ENCODE measurements at places on chromosomes 4 and X. TPM values are rescaled to one million over a fixed set of nuclear protein-coding genes. Genes with fewer than 3 reads are reported as not detected.

GRCh38 chr4:3521621-3522325, 10.4 kb downstream of the LRPAP1 start:
- no peak overlapping the region for H3K4me3 ChIP-seq
- H3K4me1 ChIP-seq: no peaks in the 10 kb centered on the region
- no peaks in the 10 kb centered on the region for H3K27me3 ChIP-seq
- no peak for DNase-seq

DNA sequence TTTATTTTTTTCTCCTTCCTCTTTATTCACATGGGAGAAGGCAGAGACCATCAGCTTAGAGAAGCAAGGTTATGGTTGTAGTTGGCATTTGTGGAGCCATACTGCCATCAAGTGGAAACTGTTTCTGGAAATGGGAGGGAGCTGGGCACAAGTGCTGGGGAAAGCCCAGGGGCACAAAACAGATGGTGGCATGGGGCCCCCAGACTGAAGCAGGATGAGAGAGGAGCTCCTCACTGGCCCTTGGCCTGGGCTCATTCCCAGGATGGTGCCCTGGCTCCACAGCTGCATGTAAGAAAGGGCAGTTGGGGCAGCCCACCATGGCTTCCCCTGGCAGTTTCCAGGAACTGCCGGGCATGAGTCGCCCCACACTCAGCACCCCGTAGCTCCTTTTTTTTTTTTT, 59.2 kb downstream of the NBDY start:
- H3K4me3 ChIP-seq: no peak overlapping the region
- H3K27me3 ChIP-seq: no peaks in the 10 kb centered on the region
- H3K4me1 ChIP-seq: no peaks in the 10 kb centered on the region
- H3K36me3 ChIP-seq: no peaks in the 10 kb centered on the region
- no peak overlapping the region for H3K27ac ChIP-seq
- DNase-seq: no peak

GRCh38 chrX:41145920-41146608, 60.8 kb downstream of the USP9X start:
- DNase-seq: peak; percentile 91
- H3K4me1 ChIP-seq: peaks cover 18% of the 10 kb centered on the region
- H3K4me3 ChIP-seq: no peak overlapping the region
- peaks cover 27% of the 10 kb centered on the region for H3K36me3 ChIP-seq
- peak overlapping the region; percentile 25 for H3K27ac ChIP-seq

- peak overlapping the region; percentile 60 for H3K27ac ChIP-seq
- no peaks in the 10 kb centered on the region for H3K36me3 ChIP-seq
- DNase-seq: peak; percentile 84
- H3K4me1 ChIP-seq: peaks cover 16% of the 10 kb centered on the region
Observed at GRCh38 chr4:61555789-61556188, 355.7 kb downstream of the ADGRL3 start.

DNA sequence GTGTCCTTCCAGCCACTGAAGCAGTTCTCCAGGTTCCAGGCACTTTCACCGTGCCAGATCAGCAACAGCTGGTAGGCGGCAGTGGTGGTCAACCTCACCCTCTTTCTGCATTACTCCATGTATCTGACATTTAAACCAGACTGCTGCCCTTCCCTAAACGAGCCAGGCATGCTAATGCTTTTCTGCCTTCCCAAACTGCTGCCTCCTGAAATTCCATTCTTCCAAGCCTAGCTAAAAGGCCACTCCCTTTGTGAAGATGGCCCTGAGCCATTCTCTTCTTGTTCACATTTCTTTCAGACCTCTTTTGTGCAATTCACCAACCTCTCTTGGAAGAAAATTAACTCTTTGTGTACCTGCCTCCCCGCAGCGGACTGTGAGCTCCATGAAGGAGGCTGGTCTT, 73.7 kb downstream of the CHST7 start:
- peaks cover 7% of the 10 kb centered on the region for H3K4me1 ChIP-seq
- no peaks in the 10 kb centered on the region for H3K27me3 ChIP-seq
- no peak for DNase-seq
- H3K4me3 ChIP-seq: no peak overlapping the region
- H3K36me3 ChIP-seq: no peaks in the 10 kb centered on the region

DNA sequence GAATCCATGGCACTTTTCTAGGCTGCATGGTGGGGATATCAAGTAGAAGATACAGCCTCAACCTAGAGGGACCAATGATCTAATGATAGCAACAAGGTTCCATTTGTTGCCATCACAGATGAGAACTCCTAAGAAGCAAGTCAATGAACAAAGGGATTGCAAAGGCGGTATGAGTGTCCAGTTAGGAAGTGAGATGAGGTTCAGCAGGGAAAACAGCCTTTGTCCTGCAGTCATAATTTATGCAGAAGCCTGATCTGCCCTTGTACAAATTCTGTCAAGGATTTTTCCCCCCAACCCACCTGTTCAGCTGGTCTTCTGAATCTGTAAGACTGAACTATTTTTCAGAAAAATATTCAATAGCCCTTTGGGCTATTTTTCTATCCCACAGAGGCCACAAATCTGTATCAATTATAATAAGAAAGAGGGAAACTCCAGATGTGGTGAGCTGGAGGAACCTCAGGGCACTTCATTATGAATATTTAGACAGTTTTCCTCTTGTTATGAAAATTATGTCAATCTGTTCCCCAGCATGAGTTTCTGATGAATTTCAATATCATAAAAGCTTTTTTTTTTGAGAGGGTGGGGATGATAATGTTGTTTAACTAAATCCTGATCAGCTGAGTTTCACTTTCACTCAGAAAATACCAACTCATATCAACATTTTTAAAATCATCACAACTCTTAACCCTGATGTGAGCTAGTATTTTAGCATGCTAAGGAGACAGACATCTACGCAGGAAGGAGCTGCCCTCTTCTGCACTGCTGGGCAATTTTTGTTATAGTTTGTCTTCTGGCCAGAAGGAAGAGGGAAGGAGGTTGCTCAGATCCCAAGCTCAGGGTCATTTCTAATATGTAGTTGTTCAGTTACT, 127.2 kb upstream of the MAP3K15 start:
- H3K27me3 ChIP-seq: no peaks in the 10 kb centered on the region
- no peak overlapping the region for H3K4me3 ChIP-seq
- H3K27ac ChIP-seq: no peak overlapping the region
- no peaks in the 10 kb centered on the region for H3K36me3 ChIP-seq
- no peak for DNase-seq

- DNase-seq: no peak
- H3K4me3 ChIP-seq: no peak overlapping the region
- H3K4me1 ChIP-seq: peaks cover 5% of the 10 kb centered on the region
- no peak overlapping the region for H3K27ac ChIP-seq
Observed at GRCh38 chr4:102599455-102599854, 98.3 kb downstream of the NFKB1 start.

GRCh38 chrX:72621625-72622485, 49.2 kb upstream of the HDAC8 start:
- peak overlapping the region; percentile 84 for H3K27ac ChIP-seq
- peak; percentile 53 for DNase-seq

GRCh38 chr4:20839957-20840356, 139.7 kb downstream of the PACRGL start:
- peaks cover 5% of the 10 kb centered on the region for H3K4me1 ChIP-seq
- H3K27me3 ChIP-seq: no peaks in the 10 kb centered on the region
- no peak overlapping the region for H3K4me3 ChIP-seq
- no peak overlapping the region for H3K27ac ChIP-seq
- peak; percentile 77 for DNase-seq
- no peaks in the 10 kb centered on the region for H3K36me3 ChIP-seq

DNA sequence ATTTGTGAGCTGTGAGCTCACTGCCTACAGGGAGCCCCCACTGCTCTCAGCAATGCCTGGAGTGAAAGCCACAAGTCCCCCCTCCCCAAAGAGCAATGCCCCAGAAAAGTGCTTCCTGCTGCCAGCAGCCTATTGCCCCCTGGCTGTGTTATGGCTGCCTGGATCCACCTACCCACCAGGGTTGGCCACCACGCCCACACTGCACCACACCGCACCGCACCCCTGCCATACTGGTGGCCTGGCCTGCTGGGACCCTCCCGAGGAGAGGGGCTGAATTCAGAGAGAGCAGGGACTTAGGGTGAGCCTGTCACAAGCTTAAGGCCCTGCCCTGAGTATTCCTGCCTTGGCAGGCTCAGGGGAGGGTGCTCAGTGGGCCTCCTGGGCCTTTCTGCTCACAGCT, 4.3 kb downstream of the CFAP99 start:
- H3K27me3 ChIP-seq: peaks cover 31% of the 10 kb centered on the region
- no peak overlapping the region for H3K4me3 ChIP-seq
- DNase-seq: no peak
- no peak overlapping the region for H3K27ac ChIP-seq

GRCh38 chr4:70670332-70671014, 4.2 kb upstream of the JCHAIN start:
- no peaks in the 10 kb centered on the region for H3K4me1 ChIP-seq
- H3K4me3 ChIP-seq: no peak overlapping the region
- DNase-seq: peak; percentile 55
- no peaks in the 10 kb centered on the region for H3K36me3 ChIP-seq

GRCh38 chr4:115790812-115791211, 677.4 kb upstream of the NDST4 start:
- DNase-seq: no peak
- H3K4me1 ChIP-seq: no peaks in the 10 kb centered on the region
- H3K4me3 ChIP-seq: no peak overlapping the region
- H3K36me3 ChIP-seq: no peaks in the 10 kb centered on the region
- no peak overlapping the region for H3K27ac ChIP-seq

DNA sequence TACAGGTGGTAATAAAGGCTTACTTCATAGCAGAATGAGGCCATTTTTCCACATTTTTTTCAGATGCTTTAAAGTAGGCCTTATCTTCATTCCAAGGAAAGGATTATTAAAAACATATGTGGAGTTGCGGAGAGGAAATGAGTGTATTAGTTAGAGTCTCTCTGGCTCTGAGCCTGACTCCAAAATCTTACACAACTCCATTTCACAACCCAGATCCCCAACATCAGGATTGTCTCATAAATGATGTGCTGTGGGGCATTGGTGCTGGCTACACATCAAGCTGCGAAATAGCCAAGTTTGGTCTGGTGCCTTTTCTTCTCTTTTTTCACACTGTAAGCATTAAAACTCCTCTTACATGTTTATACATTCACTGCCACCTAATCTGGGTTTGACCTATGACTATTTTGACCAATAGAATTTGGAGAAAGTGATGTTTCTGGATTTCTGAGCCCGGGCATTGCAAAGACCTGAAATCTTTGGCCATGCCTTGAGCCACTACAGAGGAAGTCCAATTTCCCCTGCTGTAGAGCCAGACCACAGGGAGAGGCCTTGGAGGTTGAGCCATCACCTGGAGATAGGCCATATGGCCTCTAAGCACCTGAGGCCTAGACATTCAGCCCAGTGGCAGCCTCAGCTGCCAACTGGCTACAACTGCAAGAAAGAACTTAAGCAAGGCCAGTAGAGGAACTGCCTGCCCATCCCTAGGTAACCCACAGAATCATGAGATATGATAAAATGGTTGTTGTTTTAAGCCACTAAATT, 16.7 kb upstream of the SOD3 start:
- no peak overlapping the region for H3K4me3 ChIP-seq
- no peaks in the 10 kb centered on the region for H3K27me3 ChIP-seq
- peak overlapping the region; percentile 56 for H3K27ac ChIP-seq
- H3K36me3 ChIP-seq: no peaks in the 10 kb centered on the region
- peaks cover 18% of the 10 kb centered on the region for H3K4me1 ChIP-seq

GRCh38 chrX:77820091-77820727, 34.2 kb upstream of the ATRX start:
- DNase-seq: no peak
- no peak overlapping the region for H3K27ac ChIP-seq
- H3K36me3 ChIP-seq: no peaks in the 10 kb centered on the region
- H3K27me3 ChIP-seq: no peaks in the 10 kb centered on the region
- no peak overlapping the region for H3K4me3 ChIP-seq
- H3K4me1 ChIP-seq: no peaks in the 10 kb centered on the region

GRCh38 chrX:152733261-152733975, at the start of the genes CSAG1 and MAGEA12:
Gene CSAG1, minus strand, starts transcription at chrX:152733721. Its CDS starts 1,261 bp downstream, at chrX:152732460.
Gene MAGEA12, plus strand, starts transcription at chrX:152733757. Its CDS starts 2,405 bp downstream, at chrX:152736162.
- no peaks in the 10 kb centered on the region for H3K4me1 ChIP-seq
- H3K36me3 ChIP-seq: no peaks in the 10 kb centered on the region
- no peak within 1 kb of the TSS for H3K27ac ChIP-seq

DNA sequence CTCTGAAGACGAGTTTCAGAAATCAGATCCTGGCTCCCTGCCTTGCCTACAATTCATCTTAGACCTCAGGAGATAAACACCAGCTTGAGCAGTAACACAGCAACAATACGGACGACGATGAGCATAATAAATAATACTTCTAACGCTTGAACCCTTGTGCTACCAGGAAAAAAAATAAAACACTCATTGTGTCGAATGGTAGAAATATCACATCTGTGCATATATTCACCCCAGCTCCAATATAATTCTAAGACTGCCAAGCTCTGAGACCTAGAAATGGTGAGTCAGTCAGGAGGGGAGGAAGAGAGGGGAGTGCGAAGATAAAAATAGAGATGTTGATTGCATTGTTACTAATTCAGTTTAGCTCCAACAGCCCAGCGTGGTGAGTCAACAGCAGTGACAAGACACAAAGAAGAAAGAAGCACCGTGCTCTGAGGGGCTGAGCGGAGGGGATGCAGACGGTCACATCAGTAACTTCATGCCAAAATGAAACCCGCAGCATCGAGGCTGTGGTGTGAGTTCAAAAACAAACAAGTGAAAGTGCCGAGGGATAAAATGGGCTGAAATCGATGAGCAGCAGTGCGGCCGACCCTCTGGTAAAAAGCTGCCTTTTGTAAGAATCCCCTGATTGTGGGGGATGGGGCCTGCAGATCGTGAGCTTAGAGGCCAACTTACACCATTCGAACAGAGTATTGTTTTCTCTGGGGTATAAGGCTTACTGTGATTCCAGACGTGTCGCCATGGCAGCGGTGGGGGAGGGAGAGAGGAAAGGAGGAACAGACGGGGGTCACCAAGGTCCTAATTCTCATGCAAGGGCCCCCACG, 150.4 kb downstream of the MGST2 start:
- H3K4me3 ChIP-seq: peak overlapping the region; percentile 69
- peaks cover 25% of the 10 kb centered on the region for H3K4me1 ChIP-seq
- H3K27ac ChIP-seq: peak overlapping the region; percentile 71
- no peaks in the 10 kb centered on the region for H3K27me3 ChIP-seq

- H3K36me3 ChIP-seq: no peaks in the 10 kb centered on the region
- H3K4me1 ChIP-seq: peaks cover 6% of the 10 kb centered on the region
- no peak overlapping the region for H3K27ac ChIP-seq
Observed at GRCh38 chr4:7287918-7288280, 95.6 kb downstream of the SORCS2 start.

GRCh38 chrX:56784666-56785065, 55.6 kb downstream of the NBDY start:
- H3K4me1 ChIP-seq: no peaks in the 10 kb centered on the region
- H3K27me3 ChIP-seq: no peaks in the 10 kb centered on the region
- no peaks in the 10 kb centered on the region for H3K36me3 ChIP-seq
- H3K27ac ChIP-seq: no peak overlapping the region
- DNase-seq: no peak

- no peaks in the 10 kb centered on the region for H3K36me3 ChIP-seq
- H3K27me3 ChIP-seq: no peaks in the 10 kb centered on the region
- no peak for DNase-seq
- H3K27ac ChIP-seq: no peak overlapping the region
- no peaks in the 10 kb centered on the region for H3K4me1 ChIP-seq
Observed at GRCh38 chr4:185504098-185505047, 30.9 kb downstream of the PDLIM3 start.

CFAP99 gene
- not detected for total RNA-seq

CPE gene
- 385 TPM for total RNA-seq

NR3C2 gene
- 2.5 TPM for total RNA-seq

RTL3 gene
- total RNA-seq: 1.7 TPM

PHOX2B gene
- not detected for total RNA-seq

OTOP1 gene
- total RNA-seq: not detected

FAM9B gene
- total RNA-seq: not detected

NSUN7 gene
- 2.1 TPM for total RNA-seq

STOX2 gene
- 2.5 TPM for total RNA-seq

IL9R gene
- 0.14 TPM for total RNA-seq

CDS1 gene
- total RNA-seq: 3.8 TPM

FAM47B gene
- total RNA-seq: not detected

ERVMER34-1 gene
- 0.32 TPM for total RNA-seq

EPHA5 gene
- total RNA-seq: 1.3 TPM

Measured in astrocyte (in vitro differentiated cells and primary cell).